Activated naive CD4-positive, alpha-beta T cell (primary cell): ENCODE measurements at places on chromosomes 2 and 18.

GRCh38 chr18:40980171-40980570 lies 974.9 kb upstream of the PIK3C3 start:
- DNase-seq, result no peak

DNA sequence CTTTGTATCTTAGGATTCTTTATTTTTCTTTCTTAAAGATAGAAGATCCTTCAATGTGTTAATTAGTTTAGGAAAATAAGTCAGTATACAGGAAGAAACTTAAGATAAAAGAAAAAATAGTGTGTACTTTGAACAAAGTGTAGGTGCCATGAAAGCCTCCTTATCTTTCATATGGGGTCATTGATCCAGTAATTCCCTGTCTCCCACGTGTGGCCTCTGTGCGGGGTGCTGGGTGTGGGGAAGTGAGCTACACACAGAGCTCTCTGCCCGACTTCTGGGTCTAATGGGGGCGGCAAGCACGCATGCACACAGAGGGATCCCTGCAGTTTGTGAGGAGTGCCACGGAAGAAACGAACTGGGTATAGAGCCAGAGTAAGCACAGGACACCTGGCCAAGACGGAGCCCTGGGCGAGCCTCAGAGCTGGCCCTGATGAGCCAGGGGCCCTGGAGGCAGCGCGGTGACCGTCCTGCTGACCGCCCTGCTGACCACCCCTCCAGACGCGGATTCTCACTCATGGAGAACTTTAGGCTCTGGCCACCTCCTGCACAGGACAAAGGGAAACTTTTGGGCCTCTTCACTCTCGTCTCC lies 253.5 kb downstream of the ACKR3 start:
- DNase-seq, result no peak

DNA sequence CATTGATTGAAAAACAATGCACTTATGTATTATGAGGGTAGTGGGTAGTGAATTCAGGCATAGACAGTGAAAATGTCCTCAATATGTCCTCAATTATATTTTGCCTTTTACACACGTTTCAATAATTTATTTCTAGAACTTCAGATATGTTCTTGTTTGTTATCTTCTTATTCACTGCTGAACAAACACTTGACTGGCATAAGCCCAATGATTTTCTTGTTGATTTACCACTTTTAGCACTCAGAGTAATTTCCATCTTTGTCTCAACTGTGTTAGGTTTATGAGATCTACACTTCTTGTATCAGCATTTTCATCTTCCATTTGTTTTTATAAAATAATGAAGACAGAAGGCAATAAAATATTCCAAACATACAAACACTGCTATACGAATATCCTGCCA lies 61.8 kb upstream of the DCC start:
- DNase-seq, result no peak

DNA sequence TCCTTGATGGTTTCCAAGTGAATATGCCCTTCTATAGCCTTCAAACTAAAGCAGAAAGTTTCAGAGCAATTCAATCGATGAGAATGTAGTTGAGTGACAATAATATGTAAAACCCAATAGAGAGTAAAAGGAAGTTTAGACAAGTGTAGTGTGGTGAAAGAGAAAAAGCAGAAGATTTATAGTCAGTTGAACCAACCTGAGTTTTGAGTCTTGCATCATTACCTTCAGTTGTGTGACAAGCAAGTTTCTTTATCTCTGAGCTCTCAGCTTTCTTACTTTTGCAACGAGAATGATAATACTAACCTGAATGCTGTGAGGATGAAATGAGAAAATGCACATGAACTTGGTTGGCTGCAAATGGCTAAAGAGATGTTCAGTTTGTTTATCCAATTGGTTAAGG lies 40.6 kb upstream of the TMEM247 start:
- no peak for DNase-seq

DNA sequence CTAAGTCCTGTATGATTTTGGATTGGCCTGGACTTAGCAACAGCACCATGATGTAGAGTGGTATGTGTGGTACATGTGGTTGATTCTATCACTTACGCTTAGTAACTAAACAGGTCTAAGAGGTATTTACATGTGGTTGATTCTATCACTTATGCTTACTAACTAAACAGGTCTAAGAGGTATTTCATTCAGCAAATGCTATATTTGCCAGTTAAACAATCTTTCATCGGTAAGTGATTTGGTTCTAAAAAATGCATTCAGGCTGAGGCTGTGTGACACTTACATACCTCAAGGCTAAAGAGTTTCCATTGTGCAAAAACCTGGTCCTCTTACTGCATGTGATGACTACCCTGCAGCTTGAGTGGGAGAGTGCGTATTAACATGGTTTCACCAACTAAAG lies 13.1 kb downstream of the EIF4E2 start:
- no peak for DNase-seq

DNA sequence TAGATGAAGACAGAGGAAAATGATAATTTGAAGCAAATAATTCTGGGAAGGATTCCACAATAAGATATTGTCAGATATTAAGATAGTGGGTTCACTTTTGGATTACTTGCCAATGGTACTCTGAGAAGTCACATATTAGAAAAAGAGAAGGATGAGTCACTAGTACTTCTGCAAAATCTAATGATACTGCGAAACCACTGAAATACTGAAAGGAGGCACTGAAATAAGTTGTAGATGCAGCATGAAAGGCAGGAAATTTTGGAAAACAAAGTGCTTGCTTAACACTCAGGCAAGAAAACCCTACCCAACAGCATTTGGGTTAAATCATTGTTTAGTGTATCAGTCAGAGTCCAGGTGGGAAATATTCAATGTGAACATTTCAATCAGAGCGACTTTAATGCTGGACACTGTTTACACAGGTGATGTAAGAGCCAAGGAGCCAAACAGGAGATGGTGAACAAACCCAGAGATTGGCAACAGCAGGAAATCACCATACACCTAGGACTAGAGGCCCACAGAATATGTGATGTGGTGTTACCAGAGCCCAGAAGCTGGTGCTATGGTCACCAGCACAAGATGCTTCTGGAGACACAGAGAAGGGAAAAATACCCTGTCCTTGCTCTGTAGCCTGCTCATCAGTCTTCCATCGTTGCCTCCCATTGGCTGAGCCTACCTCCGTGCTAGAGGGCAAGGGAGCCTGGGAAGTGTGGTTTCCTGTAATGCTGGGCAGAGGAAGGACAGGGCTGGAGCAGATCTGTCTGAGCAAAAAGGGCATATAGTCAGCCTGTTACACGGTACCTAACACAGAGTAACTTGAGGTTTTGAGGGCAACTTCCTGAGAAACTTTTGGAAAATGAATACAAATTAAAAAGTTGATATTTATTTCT lies 204.7 kb upstream of the ITGA4 start:
- no peak for DNase-seq

DNA sequence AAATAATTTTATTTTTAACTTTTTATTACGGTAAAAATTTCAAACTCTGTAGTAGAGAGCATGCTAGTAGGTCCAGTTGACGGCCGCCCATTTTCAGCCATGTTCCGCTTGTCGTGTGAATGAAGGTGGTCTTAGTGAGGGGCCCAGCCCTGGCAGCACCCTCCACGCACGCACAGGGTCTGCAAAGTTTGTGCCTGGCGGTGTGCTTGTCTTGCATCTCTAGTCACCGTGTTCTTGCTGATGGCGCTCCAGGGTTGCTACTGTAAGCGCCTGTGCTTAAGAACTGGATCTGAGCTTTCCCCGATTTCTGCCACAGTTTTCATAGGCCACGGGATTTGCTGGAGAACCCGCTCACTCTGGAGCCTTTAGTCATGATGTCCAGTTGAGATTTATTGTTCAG lies 28.9 kb downstream of the LDLRAD4 start:
- no peak for DNase-seq

DNA sequence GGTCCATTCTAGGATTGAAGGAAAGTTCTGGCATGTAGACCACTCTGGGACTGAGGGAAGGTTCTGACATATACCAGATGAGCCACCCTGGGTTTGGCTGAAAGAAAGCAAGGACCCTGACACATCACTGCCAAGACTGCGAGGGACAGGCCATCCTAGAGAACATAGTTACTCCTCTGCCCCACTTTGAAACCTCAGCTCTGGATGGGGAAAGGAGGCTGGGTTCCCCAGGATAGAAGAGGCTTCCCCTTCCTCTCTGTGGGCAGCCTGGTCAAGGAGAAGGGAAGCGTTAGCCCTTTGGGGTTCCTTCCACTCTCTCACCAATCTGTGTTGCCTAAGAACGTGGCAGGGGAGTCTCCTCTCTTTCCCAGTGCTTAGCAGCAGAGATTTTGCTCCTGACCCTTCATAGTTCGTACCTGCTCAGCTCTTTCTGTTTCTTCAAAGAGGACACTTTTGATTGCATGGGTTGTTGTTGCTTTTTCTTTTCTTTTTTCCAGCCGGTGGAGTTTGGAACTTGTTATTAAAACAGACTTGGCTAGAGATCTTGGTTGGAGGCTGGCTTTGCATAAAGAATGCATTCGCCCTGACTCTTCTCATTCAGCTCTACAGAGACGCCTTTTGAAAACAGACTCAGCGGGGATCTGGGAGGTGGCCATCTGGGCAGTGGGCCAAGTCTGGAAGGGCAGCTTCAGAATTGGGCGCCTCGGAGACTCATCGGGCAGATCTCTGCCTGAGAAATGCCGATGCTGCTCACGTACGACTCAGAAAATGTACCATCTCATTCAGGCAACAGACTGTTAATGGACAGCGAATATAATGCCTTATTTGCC lies 166.1 kb downstream of the CLIP4 start:
- DNase-seq, result no peak

DNA sequence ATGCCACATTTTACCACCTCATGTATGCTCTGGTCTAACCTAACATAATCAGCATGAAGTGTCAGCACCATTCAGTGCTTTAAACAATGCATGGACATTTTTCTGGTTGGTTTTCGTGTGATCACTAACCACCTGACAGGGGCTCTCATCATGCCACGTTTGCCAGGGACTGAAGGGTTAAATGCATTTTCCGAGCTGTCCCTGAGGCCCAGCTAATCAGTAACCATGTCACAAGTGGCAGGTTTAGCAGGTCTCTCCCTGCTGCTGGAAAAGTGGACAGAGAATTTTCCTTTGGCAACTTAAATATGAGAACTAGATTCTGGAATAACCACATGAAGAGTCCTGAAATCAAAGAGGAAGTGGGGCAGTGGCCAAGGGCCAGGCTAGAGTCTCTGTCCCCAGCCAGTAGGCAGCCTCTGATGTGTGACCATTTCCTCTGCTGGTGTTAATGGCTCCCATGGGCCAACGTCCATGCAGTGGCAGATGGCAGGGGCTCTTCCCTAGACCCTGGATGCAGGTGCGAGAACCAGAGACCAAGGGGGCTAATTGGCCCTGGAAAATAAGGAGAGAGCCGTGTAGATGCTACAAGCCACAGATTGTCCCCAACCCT lies 69.5 kb downstream of the TPGS2 start:
- no peak for DNase-seq

DNA sequence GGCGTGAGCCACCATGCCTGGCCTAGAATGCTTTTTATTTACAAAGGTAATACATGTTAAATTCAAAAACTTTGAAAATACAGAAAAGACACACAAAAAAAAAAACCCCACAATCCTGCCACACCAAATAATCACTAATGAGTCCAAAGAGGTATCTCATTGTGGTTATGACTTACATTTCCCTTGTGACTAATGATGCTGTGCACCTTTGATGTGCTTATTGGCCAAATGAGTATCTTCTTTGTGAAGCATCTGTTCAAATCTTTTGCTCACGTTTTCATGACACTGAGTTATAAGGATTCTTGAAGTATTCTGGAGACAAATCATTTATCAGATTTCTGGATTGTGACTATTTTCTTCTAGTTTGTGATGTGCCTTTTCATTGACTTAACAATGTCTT lies 6.4 kb upstream of the NLRC4 start:
- no peak for DNase-seq

GRCh38 chr18:8793445-8794155 lies 88.2 kb downstream of the MTCL1 start:
- no peak for DNase-seq

- DNase-seq, result no peak
Observed at GRCh38 chr2:23122681-23123215, 262.2 kb upstream of the KLHL29 start.

DNA sequence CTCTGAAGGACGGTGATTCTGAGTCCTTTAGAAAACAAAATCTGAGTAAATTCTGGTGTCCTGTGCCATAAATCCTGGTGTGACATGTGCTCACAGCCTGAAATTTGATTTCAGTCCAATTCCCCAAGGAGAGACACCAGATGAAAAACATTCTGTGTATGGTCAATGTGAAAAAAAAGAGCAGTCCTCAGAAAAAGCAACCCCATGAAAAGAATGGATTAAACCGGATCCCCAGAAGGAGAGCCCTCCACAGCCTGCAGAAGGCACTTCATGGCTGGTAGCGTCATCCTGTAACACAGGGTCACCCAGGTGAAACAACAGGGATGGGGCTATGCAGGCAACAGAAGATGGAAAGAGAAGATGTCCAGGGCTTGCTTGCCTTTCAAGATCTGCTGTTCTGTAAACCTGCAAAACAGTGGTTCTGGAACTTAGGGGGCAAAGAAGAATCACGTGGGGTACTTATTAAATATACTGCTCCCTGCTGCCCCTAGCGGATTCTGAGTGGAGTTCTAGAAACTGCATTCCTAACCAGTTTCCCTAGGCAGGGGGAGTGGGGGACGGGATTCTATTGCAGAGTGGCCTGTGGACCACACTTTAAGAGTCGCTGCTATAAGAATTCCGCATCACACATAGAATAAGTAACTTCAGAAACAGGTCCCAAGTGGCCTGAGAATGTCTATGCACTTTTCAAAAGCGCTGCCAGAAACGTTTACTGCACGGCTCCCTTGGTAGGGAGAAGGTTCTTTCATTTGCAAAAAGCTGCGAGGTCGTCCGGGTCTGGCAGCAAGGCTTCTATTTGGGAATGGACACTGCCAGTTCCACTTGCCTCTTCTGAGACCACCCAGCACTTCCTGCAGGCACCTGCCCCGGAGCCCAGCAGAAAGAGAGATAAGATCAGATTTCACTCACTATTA lies 118.9 kb upstream of the ARL5A start:
- DNase-seq, result no peak

- no peak for DNase-seq
Observed at GRCh38 chr2:17652681-17653394, 100.8 kb downstream of the SMC6 start.

- no peak for DNase-seq
Observed at GRCh38 chr2:144496977-144497598, 22.8 kb downstream of the ZEB2 start.

GRCh38 chr18:51342815-51343214 lies 145.3 kb upstream of the MEX3C start:
- DNase-seq, result no peak

DNA sequence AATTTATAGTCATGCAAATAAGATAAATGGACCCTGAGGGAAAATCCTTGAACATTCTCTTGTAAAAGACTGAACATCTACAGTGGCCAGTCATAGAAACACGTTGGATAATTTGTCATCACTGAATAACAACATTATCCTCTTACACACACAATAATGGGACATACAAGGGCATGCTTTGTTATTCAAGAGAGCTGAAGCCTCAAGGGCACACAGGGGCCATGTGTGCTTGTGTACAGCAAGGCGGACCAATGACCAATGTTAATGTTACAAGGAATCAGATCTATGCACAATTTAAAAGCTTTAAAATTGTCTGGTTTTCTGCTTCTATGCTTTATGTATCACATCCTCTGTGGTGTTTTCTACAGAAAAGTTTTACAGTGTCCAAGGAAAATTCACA lies 23.7 kb downstream of the COL6A3 start:
- DNase-seq, result no peak
